ENCODE measurements at places on chromosomes 13 and 19. TPM values are rescaled to one million over a fixed set of nuclear protein-coding genes. Genes with fewer than 3 reads are reported as not detected.

FBN3 gene
- 7.0 TPM for total RNA-seq

GRIK5 gene
- 0.41 TPM for total RNA-seq

PGLYRP2 gene
- not detected for total RNA-seq

CHST8 gene
- not detected for total RNA-seq

BRCA2 gene
- 2.4 TPM for total RNA-seq

FDX2 gene
- 16.8 TPM for total RNA-seq

MEDAG gene
- 7.2 TPM for total RNA-seq

CATSPERD gene
- 6.4 TPM for total RNA-seq

DCT gene
- total RNA-seq = 0.18 TPM

CYP4F12 gene
- total RNA-seq = 4.5 TPM

KLK12 gene
- total RNA-seq = 1.9 TPM

TBXA2R gene
- 4.9 TPM for total RNA-seq

NLRP7 gene
- total RNA-seq = 0.15 TPM

All from lower lobe of right lung (tissue), 2 donors.